ENCODE measurements at places on chromosomes 11 and 22.

DNA sequence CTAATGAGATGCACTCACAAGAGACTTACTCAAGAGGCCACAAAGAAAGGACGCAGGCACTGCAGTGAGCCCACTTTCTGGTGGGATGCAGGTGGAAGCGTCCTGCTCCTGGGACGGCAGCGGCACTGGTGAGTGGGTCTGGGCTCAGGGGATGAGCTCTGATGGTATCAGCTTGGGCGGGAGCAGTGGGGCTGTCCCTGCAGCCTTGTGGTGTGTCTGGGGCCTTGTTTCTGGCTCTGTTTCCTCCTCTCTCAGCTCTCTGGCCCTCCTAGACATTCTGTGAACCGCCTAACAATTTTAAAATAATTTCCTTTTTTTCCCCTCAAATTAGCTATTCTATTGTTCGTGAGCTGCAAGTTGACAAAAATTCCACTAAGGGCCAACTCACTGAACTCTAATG, 8.8 kb upstream of the ST14 start:
- DNase-seq = no peak

DNA sequence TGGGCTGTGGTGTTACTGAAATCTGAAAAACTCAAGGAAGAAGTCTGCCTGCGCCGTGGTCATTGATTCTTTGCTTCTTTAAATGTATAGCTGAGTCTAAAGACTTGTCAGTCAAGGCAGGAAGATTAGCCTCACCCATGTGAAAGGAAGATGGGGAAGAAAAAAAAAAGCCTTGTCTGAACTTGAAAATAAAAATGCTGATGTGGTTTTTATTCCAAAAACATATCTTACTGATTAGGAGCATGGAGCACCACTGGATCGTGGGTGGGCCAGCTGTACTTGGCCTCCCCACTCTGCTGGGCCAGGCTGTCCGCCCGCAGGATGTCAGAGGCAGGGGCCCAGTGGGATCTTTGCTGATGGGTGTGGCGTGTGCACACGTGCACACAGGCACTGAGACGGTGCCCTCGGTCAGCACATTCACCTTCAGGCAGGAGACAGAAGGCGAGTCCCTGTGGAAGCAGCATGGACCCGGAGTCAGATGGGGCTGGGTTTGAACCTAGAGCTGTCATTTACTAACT, 111.9 kb downstream of the WNT7B start:
- DNase-seq = no peak

DNA sequence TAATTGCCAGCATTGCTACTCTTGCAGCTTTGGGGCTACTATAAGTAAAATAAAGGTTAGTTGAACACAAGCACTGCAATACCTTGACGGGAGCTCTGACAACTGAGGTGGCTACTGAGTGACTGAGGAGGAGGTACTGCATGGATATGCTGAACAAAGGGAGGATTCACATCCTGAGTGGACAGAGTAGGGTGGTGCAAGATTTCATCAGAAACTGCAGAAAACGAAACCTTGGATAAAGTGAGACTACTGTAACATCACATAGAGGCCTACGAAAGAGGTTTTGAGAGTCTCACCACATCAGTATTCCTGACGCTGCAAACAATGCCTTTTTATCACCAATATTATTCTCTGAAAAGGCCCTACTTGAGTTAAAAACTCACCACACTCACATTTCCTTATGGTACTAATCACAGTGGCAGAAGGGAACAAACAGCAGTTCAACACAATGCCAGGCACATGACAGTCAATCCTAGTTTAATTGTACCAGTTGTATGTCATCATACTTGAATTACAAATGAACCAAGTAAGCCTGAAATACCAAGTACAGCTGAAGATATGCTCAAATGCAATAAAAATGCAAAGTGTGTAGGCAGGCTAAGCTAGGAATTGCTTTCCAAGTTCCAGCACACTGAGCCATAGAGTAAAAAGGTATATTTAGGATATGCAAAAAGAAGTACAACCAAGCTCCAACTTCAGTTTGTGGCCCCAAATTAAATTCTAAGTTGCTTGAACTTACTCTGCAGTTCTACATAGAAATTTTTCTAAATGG, 4.0 kb upstream of the GPR83 start:
- DNase-seq = no peak

DNA sequence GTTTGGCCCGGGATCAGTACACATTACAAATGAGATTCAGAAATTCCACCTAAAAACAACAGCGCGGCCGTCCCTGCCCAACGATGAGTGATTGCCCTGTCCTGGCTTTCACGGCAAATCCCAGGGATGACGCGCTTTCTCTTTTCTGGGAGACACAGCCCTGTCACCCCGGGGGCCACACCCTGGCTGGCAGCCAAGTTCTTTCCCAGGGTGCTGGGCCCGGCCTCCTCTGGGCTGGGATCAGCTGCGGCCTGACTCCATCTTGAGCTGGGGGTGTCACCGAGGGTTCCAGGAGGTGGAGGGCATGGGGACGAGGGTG, 82.7 kb downstream of the FBLN1 start:
- no peak for DNase-seq

GRCh38 chr11:16603245-16603644, 135.2 kb upstream of the C11orf58 start:
- DNase-seq = no peak

GRCh38 chr11:8937659-8938058, 4.9 kb upstream of the C11orf16 start:
- no peak for DNase-seq

DNA sequence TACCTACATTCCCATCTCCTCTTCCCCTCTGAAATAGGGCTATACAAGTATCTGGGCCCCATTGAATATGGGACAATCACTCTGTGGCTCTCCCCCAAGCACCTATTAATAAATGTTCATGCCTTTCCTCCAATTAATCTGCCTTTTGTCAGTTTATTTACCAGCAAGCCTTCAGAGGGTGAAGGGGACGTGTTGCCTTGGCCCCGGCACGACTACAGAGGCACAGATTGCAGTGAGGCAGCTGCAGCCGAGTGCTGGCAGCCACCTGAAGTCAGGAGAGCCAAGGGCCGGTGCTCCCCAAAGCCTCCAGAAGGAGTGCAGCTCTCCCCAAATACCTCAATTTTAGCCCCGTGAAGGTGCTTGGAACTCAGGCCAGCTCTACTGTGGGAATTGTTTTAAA, 580.9 kb upstream of the B3GAT1 start:
- DNase-seq = no peak

- DNase-seq = no peak
Observed at GRCh38 chr11:76185931-76186401, 20.3 kb downstream of the WNT11 start.

GRCh38 chr11:117256573-117256972, 24.1 kb downstream of the RNF214 start:
- DNase-seq = no peak

DNA sequence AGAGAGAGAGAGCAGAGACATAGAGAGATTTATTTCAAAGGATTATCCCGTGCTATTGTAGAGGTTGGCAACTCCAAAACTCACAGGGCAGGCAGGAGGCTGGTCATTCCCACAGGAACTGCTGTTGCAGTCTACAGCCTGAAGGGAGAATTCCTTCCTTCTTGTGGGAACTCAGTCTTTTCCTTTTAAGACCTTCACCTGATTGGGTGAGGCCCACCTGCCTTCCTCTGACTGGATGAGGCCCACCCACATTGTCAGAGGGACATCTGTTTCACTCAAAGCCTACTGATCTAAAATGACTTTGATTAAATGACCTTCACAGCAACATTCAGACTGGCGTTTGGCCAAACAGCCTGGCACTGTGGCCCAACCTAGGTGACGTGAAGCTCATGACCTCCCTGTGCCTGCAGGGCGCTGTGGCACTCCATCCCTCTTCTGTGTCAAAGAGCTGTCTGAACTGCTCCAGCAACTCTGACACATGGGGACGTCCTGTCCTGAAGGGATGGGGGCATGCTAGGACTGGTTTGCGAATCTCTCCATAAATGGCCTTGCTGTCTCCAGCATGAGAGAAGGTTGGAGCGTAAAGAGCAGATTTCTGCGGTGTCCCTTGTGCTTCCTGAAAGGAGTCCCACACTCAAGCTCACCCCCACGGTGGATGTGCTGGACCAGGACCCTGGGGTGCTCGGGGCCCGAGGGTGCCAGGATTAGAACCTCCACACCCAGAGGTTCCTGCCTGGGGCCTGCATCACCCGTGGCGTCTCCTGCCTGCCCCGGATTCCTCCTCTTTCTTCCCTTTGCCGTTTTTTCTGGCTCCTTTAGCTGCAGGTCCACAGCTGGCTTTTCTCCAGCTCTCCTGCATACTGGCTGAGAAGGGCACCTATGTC, 20.7 kb downstream of the KRTAP5-5 start:
- DNase-seq = no peak

DNA sequence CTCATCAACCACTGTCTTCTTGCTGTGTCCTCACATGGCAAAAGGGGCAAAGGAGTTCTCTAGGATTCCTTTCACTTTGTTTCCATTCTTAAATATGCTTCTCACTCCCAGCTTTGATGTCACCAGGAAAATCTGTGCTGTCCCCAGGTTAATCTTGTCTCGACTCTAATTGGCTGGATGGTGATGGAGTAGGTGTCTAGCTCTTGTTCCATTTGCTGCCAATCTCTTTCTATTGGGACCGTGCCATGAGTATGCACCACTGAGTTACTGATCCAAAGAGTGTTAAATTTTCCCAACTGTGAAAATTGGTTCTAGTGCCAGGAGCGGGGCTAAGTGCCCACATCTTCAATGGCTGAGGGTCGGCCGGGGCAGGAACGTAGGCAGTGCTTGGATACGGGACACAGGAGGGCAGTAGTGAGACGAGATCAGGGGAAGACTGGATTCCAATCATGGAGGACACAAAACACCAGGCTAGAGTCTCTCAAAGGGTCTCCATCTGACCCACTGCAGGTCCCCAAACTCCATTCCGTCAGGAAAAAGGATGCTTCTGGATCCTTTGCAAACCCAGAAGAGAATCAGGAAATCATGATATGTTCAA, 47.7 kb upstream of the CSNK2A3 start:
- DNase-seq = no peak

DNA sequence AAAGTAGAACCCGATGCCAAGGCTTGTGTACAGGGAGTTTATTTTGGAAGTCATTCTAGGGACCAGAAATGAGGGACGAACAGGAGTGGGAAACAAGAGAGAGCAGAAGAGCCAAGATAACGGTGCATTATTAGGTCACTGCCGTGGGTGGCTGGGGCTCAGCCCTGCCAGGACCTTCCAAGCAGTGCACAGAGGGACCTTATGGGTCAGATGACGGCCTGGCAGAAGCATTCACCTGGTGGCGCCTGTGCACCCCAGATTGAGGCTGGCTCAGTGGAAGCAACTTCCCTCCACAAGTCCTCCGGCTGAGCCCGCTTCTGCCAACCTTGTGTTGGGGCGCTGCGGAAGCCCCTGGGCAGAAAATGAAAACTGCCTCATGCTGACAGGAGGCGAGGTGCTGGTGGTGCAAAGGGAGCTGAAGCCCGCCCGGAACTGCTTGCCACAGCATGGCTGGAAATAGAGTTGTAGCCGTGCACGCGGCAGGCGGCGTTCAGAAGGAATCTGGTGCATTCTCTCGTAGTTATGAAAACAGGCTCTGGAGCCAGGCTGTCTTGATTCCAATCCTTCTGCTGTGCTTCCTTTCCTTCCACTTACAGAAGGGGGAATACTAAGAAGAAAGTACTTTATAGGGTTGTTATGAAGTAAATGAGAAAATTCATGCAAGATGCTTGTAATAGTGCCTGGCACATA, 22.2 kb upstream of the TP53I11 start:
- no peak for DNase-seq

DNA sequence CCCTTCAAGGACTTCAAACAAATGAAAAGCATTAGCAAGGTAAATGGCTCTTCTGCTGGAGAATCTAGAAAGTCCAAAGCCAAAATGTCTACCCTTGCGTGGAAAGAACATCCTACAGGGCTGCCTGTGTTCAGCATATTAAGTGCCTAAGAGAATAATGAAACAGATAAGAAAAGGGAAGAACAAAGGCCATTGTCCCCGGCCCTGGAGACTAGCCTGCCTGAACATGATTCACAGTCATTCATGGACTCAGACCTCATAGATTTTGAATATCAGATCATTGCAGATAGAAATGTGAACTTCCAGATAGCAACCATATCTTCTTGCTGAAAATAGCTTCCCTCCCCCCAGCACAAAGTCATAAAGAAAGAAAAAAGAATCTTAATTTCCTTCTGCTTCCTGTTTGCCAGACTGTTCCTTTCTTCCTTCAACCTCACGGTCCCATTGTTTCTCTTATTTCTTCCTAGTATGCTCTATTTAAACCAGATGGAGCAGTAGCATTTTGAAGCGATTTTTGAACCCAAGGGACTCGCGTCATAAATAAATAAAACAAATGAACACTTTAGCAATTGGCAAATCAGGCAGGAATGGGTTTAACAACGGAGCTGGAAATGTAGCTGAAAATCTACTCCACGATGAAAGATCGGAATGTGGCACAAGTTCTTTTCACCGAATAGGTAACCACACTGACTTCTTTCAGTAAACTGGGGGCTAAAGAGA, 408.2 kb upstream of the CCDC90B start:
- no peak for DNase-seq

DNA sequence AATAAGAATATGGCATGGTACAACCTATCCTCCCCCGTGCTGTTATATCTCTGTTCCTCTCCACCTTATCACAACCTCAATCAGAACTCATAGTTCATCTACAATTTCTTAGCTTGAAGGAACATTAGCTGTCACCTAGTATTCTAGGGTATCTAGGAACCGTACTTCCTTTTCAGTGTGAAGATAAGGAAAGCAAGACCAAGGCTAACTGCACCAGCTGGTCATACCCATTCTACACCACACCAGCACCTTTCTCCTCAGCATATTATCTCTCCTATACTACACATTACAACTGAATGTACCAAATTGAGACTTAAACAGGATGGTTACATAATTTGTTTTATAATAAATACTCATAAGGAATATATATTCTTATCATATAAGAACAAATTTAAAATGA, 73.1 kb downstream of the ARHGAP32 start:
- DNase-seq = no peak

GRCh38 chr22:27412866-27413445, 388.6 kb downstream of the MN1 start:
- no peak for DNase-seq

DNA sequence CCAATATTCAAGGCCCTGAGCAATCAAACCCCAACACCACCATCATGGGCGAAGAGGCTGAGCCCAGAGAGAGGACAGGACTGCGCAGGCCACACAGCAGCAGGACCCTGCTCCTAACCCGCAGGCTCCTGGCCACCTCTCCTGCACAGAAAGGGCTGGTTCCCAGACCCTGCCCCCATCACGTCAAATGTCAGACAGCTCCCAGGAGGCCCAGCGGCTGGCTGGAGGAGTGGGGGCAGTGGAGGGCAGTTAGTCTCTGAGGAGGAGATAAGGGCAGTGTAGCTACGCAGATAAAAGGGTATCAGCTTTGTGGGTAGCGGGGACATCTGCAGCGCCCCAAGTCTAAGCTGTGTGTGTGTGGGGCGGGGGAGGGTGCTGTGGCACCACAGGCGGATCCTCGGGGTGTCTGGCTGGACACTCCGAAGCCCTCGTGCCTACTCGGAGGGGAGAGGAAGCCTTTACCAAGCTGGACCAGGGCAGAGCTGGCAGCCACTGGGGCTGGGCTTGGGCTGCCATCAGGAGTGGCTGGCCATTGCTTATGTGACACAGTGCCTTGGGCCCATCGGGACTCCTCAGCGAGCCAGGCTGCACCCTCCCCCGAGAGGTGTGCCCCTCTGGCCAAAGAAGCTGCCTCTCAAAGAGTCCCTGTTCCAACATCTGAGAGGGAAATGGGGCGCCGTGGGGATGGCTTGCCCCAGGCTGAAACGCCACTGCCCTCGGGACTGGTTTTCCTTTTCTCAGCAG, 21.5 kb downstream of the FADS3 start:
- no peak for DNase-seq

All from GM06990 (cell line).